ENCODE measurements at places on chromosomes 4 and X.

DNA sequence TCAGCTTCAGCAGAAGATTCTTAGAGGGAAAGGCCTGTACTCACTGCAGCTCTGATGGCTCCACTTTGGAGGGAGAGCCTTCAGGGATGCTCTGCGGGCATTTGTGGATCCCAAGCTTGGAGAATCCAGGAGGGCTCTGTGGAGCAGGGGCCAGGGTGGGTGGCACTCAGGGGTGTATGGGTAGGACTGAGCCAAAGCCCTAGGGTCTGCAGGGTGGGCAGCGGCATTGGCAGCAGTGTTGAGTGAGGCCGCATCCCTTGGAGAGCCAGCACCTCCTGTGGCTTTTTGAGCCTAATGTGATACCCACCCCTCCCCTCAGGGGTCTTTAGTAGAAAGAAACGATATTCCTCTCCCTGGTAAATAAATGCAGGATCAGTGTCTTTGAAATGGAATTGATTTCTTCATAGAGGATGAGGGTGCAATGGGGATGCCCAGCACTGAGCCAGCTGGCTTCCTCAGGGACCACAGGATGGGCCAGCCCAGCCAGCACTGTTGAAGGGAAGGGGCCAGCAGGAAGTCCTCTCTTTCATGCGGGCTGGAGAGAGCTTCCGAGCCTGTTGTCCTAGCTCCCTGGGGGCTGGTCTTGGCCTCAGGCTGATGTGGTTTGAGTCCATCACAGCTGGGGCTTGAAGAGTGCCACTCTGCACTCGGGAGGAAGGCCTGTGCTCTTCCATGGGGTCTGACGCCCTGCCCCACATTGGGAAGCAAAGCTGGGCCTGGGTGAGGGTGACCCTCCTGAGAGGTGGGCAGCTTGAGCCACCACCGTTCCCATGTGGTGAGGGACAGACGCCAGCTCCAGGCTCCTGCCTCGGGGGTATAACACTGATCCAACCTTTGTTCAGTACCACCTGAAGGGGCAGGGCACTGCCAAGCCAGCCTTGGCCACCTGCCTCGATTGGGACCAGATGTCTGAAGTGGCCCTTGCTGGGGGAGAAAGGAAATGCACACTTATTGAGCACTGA, 49.5 kb downstream of the PSAPL1 start:
- DNase-seq = no peak

DNA sequence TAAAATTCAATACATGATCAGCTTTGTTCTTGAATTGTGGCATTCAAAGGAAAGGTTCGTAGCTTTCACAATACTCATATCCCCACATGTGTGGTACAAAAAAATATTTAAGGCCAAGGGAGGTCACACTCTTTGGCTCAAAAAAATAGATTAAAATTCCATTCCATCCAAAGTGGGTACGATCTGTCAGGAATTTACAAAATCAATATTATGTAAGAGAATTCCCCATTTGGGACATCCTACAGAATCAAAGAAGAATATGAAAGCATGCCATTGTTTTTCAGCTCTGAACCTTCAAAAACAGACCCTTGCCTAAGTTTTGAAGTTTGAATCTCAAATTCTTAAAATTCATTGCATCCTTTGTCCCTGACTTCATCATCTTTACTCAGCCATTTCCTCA, 85.8 kb downstream of the MID1 start:
- no peak for DNase-seq

DNA sequence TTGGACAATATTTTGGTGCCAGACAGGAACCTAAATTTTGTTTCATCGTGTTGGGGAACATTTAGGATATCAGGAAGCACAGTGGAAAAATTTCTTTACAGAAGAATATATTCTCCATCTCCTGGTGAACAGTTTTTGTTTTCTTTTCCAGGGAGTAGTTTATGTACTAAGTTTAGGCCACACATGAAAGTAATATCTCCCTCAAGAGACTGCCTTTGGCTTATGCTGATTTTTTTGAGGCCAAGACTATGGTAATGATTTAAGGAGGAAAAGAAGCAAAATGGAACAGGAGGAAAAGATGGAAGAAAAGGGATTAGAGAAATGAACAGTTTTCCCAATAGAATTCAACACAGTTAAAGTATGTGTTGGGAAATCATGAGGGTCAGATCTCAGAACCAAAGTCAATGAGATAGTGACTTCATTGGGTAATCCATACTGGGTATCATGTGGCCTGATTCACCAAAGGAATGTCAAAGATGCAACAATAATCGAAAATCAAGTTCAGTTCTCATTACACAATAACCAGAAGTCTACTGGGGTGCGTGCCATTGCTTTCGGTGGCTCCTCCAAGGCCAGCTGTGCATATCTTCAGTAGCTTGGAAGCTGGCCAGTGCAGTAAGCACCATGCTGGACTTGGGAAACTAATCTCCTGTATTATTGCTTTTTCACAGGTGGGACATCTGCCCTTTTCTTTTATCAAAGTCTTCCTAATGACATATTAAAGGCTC, 234.8 kb downstream of the COL25A1 start:
- no peak for DNase-seq

GRCh38 chr4:105092768-105093167, 53.9 kb upstream of the TET2 start:
- no peak for DNase-seq

GRCh38 chrX:9227276-9227675, 193.3 kb upstream of the FAM9B start:
- DNase-seq = no peak

DNA sequence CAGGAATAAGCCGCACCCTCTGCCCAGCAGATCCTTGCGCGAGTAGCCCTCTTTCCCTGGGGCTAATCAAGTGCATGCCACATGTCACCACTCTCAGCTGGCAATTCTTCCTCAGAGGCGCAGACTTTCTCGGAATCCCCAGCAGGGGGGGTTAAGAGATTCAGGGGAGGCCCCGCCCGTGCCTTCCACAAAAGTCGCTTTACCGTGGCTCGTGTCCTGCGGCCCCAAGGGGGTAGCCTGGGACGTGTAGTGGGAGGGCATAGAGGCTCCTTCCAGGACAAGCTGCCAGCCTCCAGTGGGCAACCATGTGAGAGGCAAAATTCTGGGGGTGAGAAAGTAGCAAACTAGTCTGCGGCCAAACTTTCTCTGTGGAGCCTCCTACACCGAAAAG, 652 bp downstream of the SRPX start:
- DNase-seq = no peak

Data from renal cortex interstitium (tissue), 15 donors.